H9 (cell line): ENCODE measurements at places on chromosomes 5 and 9.

- H3K4me3 ChIP-seq, result no peak overlapping the region
- H3K27me3 ChIP-seq, result no peaks in the 10 kb centered on the region
- peaks cover 4% of the 10 kb centered on the region; the same call in 1 of the 2 replicates for H3K36me3 ChIP-seq
- DNase-seq, result no peak
- H3K27ac ChIP-seq, result no peak overlapping the region
Measured at GRCh38 chr5:95401626-95402025, 10.5 kb downstream of the FAM81B start.

DNA sequence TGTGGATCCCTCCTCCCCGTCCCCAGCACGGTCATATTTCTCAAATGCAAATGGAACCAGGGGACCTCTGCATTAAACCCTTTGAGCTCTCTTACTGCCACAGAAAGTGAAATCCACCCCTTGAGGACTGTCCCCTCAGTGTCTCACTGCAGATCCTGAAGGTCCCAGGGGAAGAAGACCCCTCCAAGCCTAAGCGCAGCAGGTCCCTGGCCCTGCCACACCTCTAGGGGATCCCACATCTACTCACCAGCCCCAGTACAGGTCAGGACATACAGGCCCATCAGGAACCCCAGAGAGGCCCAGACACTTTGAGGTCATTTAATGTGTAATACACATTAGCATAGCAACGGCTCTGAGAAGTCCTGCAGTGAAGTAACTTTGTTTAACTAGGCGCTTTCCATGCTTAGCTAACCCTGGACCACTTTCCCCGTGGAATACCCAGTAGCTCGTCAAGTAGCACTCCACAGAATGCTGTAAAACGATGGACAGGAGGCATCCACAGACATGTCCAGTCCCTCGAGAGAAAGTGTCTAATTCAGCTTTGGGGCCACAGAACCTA, 54.7 kb upstream of the ALDH1B1 start:
- H3K4me1 ChIP-seq, result 0 out of 2 replicates have a peak, but pooled peaks cover 5% of the 10 kb centered on the region
- no peak for DNase-seq
- H3K4me3 ChIP-seq, result no peak overlapping the region
- no peaks in the 10 kb centered on the region for H3K36me3 ChIP-seq
- H3K27ac ChIP-seq, result no peak overlapping the region

DNA sequence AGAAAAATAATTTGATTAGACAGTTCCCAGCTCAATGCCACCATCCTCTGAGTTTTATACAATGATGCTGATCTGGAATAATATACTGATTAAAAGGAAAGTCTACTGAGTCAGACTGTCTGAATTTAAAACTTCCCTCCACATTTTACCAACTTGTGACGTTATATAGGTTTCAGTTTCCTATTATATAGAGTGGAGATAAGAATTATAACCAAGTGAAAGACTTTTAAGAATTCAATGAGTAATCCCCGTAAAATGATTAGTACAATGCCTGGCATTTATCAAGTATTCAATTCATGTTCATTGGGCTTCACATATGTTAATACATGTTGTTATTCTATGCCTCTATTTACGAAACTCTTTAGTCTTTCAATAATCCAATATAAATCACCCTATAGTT, 166.0 kb downstream of the CDH9 start:
- no peaks in the 10 kb centered on the region for H3K27me3 ChIP-seq
- H3K36me3 ChIP-seq, result no peaks in the 10 kb centered on the region
- H3K27ac ChIP-seq, result no peak overlapping the region

GRCh38 chr5:76582230-76583162, 40.7 kb downstream of the F2RL2 start:
- peaks cover 8% of the 10 kb centered on the region; the same call in 1 of the 2 replicates for H3K4me1 ChIP-seq
- H3K4me3 ChIP-seq, result no peak overlapping the region
- H3K36me3 ChIP-seq, result no peaks in the 10 kb centered on the region

DNA sequence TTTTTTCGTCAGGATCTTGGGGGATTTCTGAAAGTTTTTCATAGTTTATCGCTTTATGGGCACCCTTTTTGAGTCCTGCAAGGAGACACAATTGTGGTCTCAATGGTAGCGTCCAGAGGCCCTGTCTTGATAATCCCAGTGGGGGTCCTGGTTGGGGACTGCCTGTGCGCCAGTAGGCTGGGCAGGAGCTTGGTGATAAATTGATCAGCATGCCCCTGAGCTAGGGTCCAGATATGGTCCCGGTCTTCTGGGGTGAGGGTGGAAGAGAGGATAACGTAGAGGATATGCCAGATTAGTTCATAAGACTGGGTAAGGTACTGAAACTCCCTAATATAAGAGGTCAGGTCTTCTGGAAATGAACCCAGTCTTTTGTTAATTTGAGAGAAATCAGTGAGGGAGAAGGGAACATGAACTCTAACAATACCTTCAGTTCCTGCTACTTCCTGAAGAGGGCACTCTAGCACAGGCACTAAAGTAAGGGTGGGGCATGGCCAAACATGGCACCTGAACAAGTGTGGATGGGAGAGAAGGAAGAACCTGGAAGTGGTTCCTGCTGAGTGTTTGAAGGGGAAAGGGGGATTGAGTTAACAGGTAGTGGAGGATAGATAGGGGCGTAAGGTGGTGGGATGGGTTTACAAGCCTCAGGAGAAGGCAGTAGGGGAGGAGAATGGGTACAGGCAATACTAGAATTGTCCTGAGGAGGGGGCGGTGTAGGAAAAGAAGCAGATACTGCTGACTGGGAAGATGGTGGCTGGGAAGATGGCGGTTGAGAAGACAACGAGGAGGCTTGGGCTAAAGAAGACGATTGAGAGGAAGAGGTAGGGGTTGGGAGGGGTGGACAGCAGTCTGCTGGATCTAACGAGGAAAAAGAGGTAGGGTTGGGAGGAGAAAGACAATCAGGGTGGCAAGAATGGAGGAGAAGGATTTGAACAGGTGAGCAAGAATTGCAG, 33.8 kb upstream of the ANXA2R start:
- H3K4me3 ChIP-seq, result no peak overlapping the region
- peak; percentile 53 for DNase-seq
- no peaks in the 10 kb centered on the region; the same call in 1 of the 2 replicates for H3K4me1 ChIP-seq
- no peaks in the 10 kb centered on the region for H3K27me3 ChIP-seq
- H3K27ac ChIP-seq, result no peak overlapping the region
